ENCODE measurements at places on chromosomes 1 and 21.

GRCh38 chr1:36989241-36989640, 45.1 kb downstream of the GRIK3 start:
- DNase-seq, result no peak

GRCh38 chr1:46317323-46317722, 13.8 kb downstream of the UQCRH start:
- no peak for DNase-seq

DNA sequence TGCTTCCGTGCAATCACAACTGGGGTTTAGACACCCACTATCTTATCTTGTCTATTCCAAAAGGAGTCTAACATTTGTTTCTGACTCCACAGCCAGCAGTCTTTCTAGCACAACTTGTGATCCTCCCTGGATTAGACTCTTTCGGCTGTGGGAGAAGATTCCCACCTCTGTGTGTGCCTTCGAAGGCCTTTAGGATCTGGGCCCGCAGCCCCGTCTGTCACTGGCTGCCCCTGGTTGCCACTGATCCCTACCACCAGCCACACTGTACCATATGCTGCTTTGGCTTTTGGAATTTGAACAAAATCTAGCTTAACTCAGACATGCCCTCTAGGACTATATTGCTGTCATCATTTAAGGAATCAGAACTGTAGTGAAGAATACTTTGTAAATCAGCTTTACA, 18.0 kb downstream of the NTPCR start:
- no peak for DNase-seq

DNA sequence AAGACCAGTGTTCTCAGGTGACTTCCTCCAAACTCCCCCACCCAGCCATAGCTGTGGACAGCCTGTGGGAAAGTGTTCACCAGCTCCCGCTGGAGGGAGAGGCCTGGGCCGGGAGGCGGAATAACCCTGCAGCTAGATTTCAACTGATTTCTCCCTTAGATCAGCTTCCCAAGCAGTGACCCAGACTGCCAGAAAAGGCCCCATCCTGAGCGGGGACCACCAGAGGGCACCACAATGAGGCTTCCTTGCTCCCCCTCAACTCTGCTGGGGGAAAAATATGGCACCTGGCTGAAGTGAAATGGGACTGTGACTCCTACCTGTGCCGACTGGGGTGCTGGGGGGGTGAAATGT, 50.8 kb downstream of the RHBG start:
- peak; percentile 21 for DNase-seq
